ENCODE measurements at places on chromosomes 5 and 9. TPM values are rescaled to one million over a fixed set of nuclear protein-coding genes. Genes with fewer than 3 reads are reported as not detected.

- DNase-seq = no peak
Measured at GRCh38 chr5:58040846-58041245, 419.0 kb downstream of the PLK2 start.

GRCh38 chr9:110031511-110032173 is 176.3 kb downstream of the C9orf152 start:
- DNase-seq = peak; percentile 91

DNA sequence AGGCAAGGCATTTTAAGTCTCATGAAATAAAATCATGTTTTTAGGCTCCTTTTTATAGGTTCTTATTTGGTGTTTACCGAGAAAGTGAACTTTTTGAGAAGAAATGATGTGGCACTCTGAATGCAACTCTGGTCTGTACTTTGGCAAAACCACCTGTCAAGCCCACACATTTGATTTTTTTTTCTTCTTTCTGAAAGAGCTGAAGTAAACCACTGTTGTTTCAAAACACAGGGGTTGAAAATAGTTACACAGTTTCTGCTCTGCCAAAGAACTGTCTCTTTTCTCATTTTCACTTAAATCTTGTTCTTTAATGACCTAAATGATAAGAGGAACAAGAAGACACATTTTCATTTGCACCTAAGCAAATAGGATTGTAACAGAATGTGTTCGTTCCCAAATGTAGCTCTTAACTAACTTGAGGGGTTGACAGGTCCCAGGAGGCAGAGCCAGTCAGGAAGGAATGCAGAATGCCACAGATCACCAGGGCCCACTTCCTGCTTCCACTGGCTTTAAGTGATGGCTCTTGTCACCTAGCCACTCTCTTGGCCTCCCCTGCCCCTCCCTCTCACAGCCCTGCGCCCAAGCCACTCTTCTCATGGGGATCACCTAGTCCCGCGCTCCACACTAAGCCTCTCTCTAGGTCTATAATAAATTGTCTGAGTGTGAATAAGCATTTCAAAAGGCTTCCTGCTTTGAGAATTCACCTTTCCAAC is 47.3 kb downstream of the MED27 start:
- DNase-seq = no peak

NIPSNAP3A gene
- total RNA-seq = 28.2 TPM

Data from astrocyte (in vitro differentiated cells and primary cell).